ENCODE measurements at places on chromosomes 12 and 14. TPM values are rescaled to one million over a fixed set of nuclear protein-coding genes. Genes with fewer than 3 reads are reported as not detected.

Gene SERPINA10
- not detected for total RNA-seq

Gene PTGDR
- 0.52 TPM for total RNA-seq

Gene DEGS2
- total RNA-seq, result not detected

Gene LMNTD1
- 0.58 TPM for total RNA-seq

Gene PIP4K2C
- 16.1 TPM for total RNA-seq

Gene ARL6IP4
- total RNA-seq, result 159 TPM

Gene RND1
- 0.56 TPM for total RNA-seq

Gene LRCOL1
- not detected for total RNA-seq

Gene LAG3
- 0.62 TPM for total RNA-seq

Gene ACOT4
- total RNA-seq, result 1.6 TPM

Gene DDX55
- total RNA-seq, result 8.5 TPM

Gene C3AR1
- total RNA-seq, result 22.0 TPM

Gene SLC4A8
- 0.29 TPM for total RNA-seq
